ENCODE measurements at places on chromosomes 16 and 17.

GRCh38 chr16:81549547-81550431, 105.2 kb downstream of the CMIP start:
- no peak for DNase-seq

DNA sequence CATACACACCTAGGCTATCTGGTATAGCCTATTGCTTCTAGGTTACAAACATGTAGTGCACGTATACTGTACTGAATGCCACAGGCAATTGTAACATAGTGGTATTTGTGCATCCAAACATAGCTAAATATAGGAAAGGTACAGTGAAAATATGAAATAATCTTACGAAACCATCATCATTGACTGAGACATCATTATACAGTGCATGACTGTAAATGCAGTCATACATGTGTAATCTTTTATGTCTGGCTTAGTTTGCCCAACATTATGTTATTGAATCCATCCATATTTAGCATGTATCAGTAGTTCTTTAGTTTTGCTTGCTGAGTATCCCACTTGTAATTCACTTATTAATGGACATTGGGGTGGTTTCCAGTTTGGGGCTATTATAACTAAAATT, 124.9 kb downstream of the CYLD start:
- DNase-seq = no peak

GRCh38 chr17:30101686-30102390, 14.8 kb upstream of the NSRP1 start:
- DNase-seq = no peak

DNA sequence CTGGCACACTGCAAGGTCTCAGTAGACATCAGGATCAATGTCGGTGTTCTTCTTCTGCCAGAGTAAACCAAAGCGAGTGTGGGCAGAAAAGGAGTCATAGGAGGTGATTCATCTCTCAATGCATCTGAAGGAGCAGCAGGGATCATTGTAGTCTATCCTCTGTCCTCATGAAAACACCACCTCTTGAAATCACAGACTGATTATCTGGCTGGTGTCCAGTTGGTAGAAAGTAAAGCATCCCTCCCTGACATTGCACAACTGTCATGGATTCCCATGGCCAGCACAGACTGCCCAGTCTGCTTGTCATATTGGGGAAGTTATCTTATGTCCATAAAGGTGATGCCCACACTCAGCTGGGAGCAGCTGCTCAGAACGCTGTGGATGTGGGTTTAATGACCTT, 74.1 kb downstream of the ABCC12 start:
- peak; percentile 24 for DNase-seq

DNA sequence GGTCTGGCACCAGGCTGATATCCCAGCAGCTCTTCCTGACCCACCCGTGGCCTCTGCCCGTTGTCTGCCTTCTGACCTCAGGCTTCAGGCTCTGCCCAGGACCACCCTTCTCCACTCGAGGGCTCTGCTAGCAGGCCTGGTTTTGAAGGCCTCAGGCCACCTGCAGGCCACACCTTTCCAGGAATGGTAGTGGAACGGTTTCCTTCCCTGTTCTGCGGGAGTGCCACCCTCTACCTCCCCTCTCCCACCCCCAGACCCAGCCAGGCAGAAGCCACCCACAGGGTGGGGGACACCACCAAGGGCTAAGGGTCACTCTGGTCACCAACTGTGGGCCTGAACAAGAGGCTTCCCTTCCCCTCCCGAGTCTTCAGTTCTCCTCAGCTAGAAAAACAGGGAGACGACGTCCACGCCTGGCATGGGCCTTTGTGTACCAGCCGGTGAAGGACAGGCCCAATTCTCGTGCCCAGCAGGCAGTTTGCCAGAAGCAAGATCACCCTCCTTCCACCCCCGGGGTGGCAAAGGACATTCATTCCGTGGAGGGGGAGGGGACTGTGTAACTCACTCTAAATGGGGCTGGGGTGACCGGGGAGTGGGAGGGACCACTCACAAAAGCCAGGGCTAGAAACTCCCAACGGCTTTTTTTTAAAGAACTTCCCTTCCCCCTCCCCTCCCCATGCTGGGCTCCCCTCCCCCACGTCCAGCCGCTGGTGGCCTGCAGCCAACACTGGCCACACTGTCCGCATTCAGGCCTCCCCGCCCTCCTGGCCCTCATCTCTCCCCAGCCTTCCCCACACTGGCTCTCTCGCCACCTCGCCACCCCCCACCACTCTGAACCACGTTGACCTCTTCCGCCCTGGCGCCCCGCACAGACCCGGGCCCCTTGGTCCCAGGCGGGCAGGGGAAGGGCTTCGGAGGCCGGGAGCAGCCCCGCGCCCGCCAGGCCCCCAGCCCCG, 7.7 kb downstream of the CBX4 start:
- no peak for DNase-seq

GRCh38 chr17:12376276-12376675, 289.4 kb upstream of the MYOCD start:
- no peak for DNase-seq

DNA sequence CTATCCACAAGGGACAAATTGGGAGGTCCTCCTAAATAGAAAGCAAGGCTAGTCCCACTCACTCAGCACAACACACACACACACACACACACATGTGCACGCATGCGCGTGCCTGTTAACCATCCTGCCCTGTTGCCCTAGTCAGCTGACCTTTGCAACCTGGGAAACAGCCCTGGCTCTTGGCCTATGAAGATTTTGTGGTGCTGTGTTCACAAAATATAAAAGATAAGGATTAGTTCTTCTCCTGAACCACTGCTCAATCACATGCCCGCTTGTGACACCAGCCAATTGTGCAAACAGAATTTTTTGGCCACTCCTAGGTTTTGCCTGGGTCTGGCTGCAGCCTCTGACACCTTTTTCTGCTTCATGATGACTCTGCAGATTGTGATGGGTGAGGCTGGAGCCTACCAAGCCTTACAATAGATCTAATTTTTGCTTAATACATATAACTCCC, 3.3 kb upstream of the CES1 start:
- no peak for DNase-seq
